ENCODE measurements at places on chromosomes 11 and 22.

- no peak for DNase-seq
Observed at GRCh38 chr11:33001281-33001680, 14.4 kb upstream of the DEPDC7 start.

GRCh38 chr22:30640839-30641430 is 5.4 kb downstream of the SLC35E4 start:
- no peak for DNase-seq

DNA sequence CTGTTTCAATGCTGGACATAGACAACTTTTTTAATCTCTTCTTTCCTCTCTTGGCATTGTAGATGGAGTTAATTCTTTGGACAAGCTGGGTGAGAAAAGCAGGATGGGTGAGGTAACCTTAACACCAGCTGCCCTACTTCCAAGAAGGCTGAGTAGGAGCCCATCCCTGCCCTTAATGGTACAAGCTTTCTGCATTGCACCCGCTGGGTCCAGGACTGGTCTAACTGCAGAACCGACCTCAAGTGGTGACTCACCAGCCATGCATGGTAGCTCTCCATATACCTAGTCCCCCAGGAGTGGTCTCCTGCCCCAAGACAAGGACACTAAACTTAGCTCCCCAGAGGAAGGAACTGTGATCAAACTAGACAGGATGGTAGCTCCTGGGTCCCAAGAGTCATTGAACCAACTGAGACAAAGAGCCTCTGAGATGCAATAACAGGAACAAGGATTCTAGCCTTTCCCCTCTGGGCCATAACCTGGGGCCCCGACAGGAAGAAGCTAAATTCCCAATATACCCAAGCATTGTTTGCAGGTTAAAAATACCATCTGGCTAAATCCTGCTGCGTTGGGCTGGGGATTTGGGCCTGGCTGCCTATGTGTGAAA is 32.1 kb downstream of the RPL27A start:
- no peak for DNase-seq

GRCh38 chr11:8567602-8568198 is 26.3 kb downstream of the STK33 start:
- no peak for DNase-seq

DNA sequence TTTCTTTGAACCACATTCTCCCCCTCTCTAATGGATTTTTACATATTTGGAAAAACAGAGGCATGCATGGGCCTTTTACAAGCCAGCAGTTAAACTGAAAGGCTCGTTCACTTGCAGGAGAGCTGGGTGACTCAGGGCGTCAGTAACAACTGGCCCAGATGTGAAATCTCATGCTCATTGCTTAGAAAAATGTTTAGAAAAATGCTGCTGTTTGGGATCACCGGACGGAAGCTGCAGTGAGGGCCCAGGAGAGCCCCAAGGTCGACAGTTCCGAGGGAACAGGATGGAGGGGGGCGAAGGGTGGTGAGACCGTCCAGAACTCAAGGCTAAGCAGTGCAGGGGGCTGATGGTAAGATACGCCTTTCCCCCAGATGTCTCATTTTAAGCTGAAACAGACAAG is 41.7 kb upstream of the SMTN start:
- no peak for DNase-seq

DNA sequence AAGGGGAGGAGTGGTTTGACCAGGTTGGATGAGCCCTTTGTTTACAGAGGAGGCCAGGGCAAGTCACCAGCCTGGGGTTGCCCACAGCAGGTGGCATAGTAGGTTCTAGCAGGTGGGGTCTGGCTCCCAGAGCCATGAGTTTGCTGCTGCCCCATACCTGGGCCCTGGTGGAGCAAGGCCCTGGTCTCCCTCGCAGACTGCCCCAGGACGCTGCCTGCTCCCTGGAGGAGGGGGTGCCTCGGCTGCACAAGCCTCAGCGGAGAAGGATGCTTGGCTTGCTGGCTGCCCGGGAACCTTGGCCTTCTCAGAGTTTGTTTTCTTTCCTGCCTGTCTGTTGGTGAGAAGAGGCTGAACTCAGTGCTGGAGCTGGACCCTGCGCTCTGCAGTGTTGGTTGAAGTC is 54.9 kb downstream of the LRP5 start:
- DNase-seq: no peak

- no peak for DNase-seq
Observed at GRCh38 chr11:131447277-131447815, 76.9 kb downstream of the NTM start.

DNA sequence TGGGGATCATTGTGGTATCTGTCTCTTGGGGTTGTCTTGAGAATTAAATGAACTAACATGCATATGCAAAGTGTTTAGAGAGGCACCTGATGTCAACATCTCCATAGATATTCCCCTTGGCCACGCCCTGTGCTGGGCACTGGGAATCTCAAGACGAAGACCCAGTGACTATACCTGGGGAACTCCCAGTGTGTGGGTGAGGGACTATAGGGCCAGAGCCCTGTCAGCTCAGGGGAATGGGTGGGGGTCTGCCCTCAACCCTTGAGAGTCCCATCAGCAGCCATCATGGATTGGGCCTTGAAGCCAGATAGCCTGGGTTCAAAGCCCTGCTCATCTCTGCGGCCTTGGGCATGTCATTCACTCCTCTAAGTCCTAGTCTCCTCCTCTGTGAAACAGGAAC is 21.6 kb upstream of the LMO1 start:
- DNase-seq: no peak

DNA sequence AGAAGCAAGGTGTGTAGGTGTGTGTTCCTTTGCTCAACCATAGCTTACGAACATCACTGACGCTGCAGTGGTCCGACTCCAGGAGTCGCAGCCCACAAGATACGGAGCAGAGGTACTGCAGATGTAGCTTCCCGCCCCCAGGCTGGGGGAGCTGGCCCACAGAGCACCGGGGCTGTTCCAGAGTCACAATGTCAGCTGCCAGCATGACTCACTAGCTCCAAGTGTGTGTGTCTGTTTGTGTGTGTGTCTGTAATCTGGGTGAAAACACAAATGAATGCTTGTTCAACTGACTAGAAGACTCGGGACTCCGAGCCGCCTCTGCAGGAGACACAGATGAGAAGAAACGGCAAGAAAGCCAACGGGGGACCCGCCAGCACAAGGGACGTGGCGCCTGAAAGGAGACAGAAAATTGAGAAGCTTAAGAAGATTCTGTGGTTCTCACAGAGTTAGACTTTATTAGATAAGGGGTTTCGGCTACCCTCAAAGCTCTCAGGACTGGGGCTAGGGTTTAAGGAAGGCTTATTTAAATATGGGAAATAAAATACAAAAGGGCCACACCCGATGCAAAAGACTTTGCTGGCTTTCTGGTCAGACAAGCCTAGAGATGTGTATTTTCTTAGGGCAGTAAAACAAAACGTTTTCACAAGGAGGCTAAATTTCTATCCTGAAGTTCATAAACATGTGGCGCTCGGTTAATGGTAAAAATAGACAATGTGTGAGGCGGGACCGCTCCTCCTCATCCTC is 10.7 kb downstream of the VSIG10L2 start:
- no peak for DNase-seq

GRCh38 chr22:36135306-36135980 is 25.1 kb downstream of the APOL3 start:
- no peak for DNase-seq

- DNase-seq: no peak
Observed at GRCh38 chr11:43788421-43788820, 92.2 kb upstream of the ALKBH3 start.

All from cerebellar cortex (tissue), 1 donor.